ENCODE measurements at places on chromosomes 1 and 21. TPM values are rescaled to one million over a fixed set of nuclear protein-coding genes. Genes with fewer than 3 reads are reported as not detected.

GRCh38 chr1:110380672-110381283, 10.0 kb downstream of the SLC16A4 start:
- no peak for DNase-seq

Gene ZNF683
- not detected for total RNA-seq

- peak; percentile 94 for DNase-seq
Observed at GRCh38 chr21:34129039-34129891, 55.9 kb downstream of the MRPS6 start.

DNA sequence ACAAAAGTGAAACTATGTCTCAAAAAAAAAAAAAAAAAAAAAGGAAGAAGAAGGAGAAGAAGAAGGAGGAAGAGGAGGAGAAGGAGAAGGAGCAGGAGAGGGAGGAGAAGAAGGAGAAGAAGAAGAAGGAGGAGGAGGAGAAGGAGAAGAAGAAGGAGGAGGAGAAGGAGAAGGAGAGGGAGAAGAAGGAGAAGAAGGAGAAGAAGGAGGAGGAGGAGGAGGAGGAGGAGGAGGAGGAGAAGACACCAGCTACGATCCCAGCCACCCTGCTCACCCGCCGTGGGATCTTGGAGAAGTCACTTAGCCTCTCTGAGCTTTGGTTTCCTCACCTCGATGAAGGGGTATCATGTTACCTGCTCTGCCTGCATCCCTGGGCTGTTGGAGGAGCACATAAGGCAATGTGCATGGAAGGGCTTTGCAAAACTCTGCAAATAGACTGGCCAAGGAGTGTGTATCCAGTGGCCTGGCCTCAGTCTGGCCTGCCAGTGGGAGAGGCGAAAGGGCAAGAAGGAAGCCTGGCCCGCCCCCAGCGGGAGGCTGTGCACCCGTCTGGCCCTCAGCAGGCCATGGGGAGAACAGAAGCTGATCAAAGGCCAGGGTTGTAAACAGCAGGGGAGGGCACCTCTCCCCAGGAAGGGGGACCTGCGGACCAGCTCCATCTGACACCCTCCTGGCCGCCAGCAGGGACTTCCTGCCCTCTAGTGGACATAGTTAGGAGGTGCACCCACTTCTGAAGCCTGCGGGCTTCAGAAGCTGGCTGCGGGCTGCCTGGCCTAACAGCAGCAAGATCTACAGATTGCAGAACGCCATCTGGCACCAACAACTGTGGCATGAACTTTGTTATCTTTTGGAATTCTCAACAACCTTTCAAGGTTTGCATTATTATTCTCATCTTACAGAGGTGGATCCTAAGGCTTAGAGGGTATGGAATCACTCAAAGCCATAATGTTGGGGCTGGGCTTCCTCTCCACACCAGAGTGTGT, 19.2 kb upstream of the CDK18 start:
- DNase-seq = peak; percentile 91

Gene AMY1A
- not detected for total RNA-seq

DNA sequence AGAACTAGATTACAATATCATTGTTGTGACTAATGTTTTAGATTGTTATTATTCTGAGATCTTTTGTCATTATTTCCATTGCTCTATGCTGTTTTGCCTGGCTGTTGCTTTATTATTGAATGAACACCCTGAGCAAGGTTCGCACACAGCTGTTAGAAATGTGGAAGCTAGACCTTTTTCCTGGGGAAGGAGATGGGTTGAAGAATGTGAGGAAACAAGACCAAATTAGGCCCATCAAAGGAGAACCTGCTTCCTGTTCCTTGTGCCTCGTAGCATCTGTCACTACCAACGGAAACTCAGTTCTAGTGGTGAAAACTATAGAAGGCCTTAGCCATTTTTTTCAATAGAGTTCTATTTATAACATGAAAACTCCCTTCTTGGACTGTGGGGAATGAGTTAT, 68.7 kb downstream of the RGL1 start:
- no peak for DNase-seq

- DNase-seq = no peak
Observed at GRCh38 chr1:204694145-204694544, 8.6 kb upstream of the LRRN2 start.

Gene CREB3L4
- 13.4 TPM for total RNA-seq

- no peak for DNase-seq
Observed at GRCh38 chr1:116951200-116951935, 41.7 kb downstream of the PTGFRN start.

Gene VWA1
- total RNA-seq = 20.3 TPM

Gene GJA5
- total RNA-seq = not detected

- DNase-seq = no peak
Observed at GRCh38 chr1:159008744-159009188, 941 bp upstream of the IFI16 start.

DNA sequence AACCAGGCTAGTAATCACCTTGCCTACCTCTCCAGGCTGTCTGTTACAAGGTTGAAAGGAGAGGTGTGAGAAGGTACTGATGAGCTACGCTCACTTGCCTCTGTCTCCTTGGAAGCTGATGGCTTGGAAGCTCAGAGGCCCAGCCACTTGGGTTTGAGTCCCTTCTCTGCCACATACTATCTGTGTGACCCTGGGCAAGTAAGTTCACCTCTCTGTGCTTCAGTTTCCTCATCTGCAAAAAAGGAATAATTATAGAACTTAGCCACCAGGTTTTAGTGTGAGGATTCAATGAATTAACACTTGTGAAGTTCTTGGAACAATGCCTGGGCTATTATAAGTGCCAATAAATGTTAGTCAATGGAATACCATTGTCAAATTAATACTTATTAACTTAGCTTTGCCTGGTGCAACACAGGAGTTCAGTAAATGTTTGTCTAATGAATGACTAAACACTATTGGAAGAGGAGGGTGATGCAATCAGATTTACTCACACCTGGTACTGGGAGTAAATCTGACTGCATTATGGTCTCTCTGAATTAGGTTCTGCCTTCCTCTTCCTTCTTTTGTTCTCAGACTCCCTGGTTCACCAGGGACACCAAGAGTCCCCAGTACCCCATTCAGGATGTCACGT, 55.5 kb downstream of the TRABD2B start:
- DNase-seq = no peak

GRCh38 chr1:207407655-207408260, 46.4 kb upstream of the CR2 start:
- no peak for DNase-seq

- DNase-seq = no peak
Observed at GRCh38 chr1:215045698-215046308, 36.7 kb upstream of the KCNK2 start.

DNA sequence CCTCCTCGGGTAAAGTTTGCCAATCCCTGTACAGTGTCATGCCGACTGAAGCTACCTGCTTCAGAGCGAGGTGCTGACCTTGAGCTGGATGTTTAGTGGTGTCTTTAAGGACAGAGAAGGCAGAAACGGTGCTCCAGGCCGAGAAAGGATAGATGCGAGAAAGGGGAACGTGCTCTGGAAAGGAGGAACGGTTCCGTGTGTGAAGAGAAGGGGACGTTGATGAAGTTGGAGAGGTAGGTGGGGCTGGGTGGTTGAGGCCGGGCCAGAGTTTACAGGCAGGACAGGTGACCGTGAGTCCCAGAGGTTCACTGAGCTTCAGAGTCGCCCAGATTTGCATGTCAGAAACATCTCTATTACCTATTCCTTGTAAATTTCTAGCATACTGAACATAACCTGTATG, 90.7 kb downstream of the SCCPDH start:
- no peak for DNase-seq

GRCh38 chr1:233700338-233700737, 86.4 kb downstream of the KCNK1 start:
- DNase-seq = peak; percentile 98

Gene FASLG
- not detected for total RNA-seq

DNA sequence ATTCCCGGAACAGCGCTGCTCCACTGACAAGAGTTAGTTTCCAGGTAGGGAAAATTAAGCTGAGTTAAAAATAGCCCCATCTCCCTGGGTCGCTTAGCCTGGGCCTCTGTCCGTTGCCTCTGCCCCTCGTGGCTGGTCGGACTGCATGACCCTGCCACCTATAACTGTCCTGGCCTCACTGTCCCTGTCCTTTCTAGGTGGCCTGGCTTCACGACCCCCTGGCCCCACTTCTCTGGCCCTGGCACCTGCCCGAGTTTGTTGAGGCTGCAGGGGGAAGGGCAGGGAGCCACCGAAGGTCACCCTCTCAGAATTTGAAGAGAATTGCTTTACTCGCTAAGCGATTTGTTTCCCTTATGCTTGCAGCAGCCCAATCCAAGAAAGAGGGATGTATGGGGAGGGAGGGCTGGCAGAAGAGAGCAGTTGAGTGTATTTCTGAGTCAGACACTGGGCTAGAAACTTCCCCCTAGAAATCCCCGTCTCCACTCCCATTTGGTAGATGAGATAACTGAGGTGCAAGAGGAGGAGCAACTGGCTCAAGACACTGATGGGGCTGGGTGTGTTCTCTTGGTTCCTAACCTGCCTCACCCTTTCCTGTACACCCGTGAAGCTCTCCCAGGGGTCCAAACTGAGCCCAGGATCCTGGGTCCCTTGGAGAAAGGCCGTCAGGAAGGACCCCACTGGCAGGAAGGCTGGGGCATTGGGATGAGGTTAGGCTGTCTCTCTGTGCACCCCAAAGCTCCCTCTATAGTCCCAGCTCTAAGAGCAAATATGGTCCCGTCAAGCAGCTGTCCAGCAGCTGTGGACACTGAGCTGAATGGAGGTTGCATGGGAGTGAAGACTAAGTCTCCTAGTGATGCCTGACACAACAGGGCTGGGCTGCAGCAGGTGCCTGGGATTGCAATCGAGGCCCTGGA, 2.9 kb upstream of the EDN2 start:
- DNase-seq = no peak

DNA sequence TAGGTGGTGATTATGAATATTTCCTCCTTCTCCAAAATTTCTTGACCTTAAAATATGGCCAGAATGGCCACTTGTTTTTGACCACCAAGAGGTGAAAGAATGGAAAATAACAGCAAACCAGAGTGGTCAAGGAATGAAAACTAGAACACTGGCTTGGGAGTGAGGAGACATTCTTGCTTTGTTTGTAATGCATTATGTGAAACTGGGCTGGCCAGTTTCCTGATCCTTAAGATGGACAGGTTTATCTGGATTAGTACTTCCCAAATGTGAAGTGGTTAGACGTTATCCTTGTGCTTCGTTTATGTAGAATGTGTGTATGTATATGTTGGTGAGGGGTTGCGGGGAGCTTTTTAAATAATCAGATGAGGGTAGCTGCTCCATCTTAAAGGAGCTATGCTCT, 12.8 kb downstream of the PLA2G4A start:
- no peak for DNase-seq

DNA sequence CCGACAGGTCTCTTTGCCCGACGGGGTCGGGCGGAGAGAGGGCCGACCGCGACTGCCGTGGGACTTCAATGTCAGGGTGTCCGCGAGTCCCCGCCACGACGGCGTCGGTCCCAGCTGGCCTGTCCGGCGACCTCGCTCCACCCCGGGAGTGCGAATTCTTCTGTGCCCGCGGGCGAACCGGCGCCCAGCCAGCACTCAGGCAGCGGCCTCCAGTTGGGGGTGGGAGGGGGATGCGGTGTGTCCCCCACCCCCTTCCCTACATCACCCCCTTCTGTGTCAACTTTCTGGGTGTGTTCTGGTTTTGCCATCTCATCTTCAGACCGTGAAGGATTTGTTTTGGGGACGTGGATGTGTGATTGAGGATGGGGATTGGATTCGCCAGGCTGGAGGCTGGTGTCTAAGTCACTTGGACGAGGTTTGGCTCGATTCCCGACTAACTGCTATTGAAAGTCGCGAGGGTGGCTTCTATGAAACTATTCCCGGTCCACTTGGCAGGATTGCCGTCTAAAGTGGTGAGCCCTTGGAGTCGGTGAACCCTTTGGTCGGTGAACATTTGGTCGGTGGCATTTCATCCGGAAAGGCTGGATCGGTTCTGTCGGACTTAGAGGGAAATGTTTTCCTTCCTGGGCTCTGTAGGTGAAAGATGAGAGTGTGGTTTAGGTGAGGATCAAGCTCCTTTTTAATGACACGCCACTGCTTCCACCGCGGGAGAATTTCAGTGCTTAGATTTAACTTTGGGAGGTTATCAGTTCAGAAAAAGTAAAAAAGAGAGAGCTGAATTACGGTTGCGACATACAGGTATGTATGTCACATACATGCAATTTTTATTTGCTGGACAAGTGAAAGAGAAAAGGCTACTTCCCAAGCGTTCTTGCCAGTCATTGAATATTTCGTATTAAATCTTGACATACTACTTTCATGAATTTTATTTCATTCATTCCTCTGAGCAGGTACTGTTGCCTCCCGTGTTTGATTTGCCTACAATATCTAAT, 771 bp downstream of the ABCD3 start:
- DNase-seq = peak; percentile 41

DNA sequence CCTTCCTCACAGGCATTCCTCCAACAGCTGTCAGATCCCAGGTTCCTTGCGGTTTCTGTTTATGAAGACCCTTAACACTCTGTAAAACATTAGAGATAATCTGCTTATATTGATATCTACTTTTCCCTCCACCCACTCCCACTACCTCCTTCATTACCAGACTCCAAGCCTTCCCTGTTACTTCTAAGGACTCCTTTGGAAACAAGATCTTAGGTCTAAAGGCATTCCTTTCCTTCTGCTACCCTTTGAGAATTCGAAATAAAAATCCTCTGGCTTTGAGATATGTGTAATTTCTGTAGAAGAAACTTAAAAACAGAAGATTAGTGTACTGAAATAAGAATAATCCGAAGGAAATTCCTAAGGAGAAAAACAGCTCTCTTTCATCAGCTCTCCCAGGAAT, 23.7 kb upstream of the LYPLAL1 start:
- DNase-seq = no peak

- DNase-seq = no peak
Observed at GRCh38 chr21:35566874-35567273, 493.5 kb downstream of the SETD4 start.

Gene SLAMF9
- total RNA-seq = not detected

GRCh38 chr1:46735708-46736324, 16.9 kb upstream of the EFCAB14 start:
- no peak for DNase-seq

DNA sequence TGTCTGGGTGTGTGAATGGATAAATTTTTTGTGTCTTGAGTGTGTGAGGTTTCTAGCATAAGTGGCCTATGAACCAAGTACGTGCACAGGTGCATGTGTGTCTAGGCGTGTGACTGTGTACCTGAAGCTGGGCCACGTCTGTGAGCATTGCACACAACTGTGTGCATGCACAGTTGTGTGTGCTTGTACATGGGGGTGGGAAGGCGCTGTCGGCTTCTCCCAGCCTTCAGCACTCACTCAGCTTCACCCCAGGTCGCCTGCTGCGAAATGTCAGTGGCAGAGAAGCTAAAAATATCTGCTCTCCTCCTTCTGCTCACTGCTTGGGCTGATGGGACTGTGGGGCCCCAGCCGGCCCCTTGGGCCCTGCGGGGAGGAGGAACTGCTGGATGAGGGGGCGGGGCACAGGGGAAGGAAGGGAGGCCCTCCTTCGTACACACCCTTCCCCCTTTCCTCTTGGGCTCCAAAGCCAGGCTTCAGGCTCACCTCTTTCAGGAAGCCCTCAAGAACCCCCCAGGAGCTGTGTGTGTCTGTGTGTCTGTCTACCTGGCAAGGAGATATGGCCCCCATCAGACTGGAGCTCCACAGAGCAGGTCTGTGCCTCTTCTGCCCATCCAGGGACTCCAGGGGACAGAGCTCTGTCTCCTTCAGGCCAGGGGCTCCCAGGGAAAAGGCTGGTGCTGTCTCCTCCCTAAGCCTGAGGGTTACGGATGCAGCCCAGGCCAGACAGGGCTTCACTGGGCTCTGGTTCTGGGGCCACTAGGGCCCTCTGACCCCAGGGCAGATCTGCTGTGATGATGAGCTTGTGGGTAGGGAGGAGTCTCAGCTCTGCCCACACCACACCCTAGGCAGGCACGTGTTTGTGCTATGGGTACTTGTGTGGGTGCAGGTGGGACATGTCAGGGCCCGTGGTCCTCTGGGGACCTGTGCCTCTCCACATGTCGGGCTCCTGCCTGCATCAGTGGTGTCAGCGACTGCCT, 35.6 kb upstream of the WASF2 start:
- peak; percentile 76 for DNase-seq

Gene FNDC10
- total RNA-seq = 6.8 TPM
